ENCODE measurements at places on chromosomes 1 and 21.

DNA sequence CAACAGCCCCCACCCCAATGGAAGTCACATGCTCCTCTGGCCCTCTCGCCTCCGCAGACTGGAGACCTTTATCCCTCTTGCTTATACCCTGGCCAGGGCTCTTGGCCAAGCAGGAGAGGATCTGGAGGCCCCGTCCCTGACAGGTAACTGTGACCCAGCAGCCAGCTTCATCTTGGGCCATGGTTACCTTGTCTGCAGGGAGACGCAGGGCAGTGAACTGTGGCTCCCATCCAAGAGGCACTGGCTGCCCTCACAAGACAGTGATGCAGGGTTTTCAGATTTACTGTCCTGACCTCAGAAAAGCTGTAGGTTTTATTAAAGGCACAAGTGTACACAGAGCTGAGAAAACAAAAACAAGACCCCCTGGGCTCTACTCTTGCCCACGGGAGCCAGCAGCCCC is 96.7 kb upstream of the KLHDC7A start:
- no peak for DNase-seq

DNA sequence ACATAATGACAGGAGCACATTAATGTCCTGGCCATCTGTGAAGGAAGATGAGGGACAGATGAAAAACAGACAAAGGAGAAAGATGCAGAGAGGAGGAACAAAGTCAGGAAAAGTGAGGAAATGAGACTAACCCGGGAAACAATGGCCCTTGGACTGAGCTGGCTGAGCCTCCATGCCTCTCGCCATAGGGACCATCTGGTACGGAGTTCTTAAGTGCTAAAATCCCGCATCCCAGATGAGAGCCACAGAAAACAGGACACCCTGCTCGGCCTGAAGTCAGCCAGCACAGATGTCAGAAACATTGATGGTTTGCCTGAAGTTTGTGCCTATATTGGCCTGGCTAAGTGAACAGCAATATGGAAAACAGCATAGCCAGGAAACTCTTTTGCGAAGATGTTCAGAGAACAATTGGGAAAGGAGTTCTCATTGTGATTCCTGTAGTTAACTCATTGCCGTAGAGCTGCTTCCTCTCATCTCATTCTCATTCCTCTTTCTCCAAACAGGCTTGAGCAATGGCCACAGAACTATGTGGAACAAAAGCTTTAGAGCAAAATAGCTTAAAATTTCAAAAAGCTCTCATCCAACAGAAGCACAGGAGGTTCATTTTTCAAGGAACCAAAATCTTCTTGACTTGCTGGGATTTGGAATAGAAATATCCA is 96.6 kb downstream of the ASTN1 start:
- no peak for DNase-seq

DNA sequence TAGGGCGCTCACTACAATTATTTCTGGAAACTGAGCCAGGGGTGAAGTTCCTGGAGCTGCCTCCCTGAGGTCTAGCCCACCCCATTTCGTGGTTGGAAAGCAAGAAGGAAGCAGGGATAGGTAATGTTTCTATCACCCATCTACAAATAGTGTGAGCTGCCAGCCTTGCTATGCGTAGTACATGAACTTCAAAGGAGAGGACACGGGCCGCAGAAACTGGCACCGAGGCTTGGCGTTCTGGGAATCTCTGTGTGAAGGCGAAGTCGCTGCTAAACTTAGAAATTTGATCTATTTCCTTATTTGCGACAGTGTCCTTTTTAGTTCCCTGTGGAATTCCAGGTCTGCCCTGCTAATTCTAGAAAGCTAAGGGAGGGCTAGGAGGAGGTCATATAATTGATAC is 49.6 kb upstream of the NTPCR start:
- DNase-seq = no peak

DNA sequence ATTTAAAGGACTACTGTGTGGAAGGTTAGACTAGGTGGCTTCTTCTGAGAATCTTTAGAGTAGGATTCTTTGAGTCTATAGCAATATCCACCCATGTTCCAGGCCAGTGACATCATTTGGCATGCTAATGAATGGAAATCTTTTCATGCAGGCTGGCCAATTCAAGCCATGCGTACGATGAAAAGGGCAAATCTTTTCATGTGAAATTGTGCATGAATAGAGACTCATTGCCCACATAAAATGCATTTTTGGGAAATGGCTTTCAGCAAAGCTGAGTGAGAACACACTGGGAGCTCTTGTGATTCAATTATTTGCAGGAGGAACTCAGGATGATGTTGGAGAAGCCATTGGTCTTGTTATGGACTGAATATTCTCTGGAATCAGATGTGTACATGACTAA is 324.9 kb upstream of the DAB1 start:
- DNase-seq = no peak

DNA sequence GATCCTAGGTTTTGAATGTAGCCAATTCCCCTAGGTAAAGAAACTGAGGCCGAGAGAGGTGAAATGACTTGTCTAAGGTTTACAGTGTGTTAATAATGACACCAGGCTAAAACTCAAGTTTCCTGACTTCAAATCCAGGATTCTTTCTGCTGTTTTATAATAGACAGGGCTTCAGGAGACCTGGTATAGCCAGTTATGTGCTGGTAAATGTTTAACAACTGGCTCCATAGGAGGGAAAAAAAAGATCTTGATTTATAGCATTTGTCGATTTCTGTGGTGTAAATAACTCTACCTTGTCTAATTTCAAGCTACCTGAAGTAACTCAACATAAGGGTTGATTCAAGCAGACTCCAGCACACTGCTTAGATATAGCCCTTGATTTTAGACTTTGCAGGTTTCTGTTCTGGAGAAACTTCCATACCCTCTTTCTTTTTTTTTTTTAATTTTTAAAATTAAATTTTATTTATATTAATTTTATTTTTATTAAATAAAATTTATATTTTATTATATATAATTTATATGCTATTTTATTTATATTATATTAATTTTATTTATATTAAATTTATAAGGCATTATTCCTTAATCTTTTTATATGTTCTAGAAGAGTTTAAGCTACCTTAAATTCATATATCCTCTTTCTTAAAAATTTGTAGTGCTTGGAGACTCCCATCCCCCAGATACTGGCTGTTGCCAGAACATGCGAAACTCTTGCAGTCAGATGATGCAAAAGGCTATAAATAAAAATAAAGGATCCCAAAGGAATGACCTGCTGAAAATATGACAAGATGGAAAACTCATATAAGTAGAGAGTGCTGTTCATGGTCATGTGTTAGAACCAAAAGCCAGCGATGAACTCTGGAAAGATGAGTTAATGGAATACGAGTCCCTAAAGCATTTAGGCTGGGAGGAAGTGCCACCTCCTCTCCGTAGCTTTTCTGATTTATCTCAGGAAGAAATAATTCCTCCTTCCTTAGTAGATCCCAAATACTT is 35.4 kb upstream of the SRSF10 start:
- DNase-seq = peak; percentile 42

Measured in renal pelvis (tissue), 12 donors.